ENCODE measurements at places on chromosomes 6 and 20.

GRCh38 chr6:45990162-45990561 is 25.5 kb downstream of the CLIC5 start:
- no peak for DNase-seq

GRCh38 chr6:85470023-85470410 is 20.1 kb downstream of the NT5E start:
- DNase-seq: no peak

DNA sequence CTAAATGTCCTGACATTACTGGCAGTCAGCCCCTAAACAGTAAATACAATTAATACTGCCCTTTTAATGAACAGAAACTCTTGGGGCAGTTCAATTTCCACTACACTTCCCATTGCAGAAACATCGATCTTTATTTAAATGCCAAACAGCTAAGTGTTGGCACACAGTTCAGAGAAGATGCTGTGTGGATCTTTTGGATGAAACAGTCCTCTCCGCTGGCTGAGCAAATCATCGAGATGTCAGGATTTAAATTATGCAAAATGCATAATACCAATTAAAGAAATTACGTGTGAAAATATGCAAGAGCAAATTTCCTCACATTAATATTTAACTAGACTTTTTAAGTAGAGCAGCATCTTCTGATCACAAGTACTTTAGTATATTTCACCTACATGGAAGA is 132.6 kb downstream of the KIF16B start:
- DNase-seq: no peak

DNA sequence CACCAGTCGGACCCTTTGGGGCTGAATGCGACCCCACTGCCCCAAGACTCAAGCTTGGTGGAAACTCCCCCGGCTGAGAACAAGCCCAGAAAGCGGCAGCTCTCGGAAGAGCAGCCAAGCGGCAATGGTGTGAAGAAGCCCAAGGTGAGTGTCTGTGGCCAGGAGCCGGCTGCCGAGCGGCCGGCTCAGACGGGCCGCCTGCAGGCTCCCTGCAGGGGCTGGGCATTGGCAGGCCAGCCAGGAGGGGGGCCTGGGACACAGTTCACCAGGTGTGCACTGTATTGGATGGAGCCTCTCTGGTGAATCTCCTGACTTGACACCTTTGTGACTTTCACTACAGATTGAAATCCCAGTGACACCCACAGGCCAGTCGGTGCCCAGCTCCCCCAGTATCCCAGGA is 6.0 kb downstream of the PCIF1 start:
- DNase-seq: no peak

- no peak for DNase-seq
These were observed 240.3 kb downstream of the TPBG start for GRCh38 chr6:82603871-82604270.

GRCh38 chr6:157867155-157867559 is 44.1 kb downstream of the SNX9 start:
- no peak for DNase-seq

DNA sequence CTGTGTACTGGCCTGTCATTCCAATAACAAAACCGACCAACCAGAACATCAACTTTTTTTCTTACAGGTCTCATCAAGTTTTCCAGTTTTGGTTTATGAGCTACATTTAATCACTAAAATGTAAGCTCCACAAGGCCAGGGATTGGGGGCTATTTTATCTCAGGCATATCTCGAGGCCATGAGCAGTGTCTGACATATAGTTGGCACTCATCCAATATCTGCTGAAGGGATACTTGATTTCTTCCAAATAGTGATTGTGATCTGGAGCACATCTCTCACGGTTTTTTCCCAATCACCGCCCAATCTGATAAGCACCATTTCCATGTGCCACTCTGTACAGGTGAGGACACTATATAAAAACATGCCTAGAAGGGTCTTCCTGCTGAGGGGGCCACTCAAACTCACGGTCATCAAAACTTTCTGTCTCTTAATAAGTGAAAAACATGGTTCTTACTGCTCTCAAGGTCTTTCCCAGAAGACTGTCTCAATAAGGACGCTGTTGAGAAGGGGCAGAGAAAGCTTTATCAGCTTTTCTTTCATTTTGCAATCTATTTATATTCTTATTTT is 65.5 kb downstream of the MAN1A1 start:
- no peak for DNase-seq

- DNase-seq: no peak
These were observed 466.1 kb downstream of the CDKAL1 start for GRCh38 chr6:21000331-21000801.

- no peak for DNase-seq
These were observed 372.7 kb downstream of the MEI4 start for GRCh38 chr6:78025502-78025901.

DNA sequence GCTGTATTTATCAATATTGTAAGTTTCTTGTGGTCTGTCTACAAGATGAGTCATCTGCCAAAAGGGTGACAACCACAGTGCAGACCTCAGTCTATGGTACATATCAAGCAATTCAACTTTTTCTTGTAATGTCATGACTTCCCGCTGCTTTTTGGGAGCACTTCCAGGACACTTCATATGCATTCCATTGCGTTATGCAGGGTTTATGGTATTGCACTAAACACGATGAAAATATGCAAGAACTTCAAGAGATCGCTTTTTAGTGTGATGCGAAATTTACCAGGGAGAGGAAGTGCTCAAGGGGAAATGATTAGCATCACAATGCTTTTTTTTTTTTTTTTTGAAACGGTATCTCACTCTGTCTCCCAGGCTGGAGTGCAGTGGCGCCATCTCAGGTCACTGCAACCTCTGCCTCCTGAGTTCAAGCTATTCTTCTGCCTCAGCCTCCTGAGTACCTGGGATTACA is 166.5 kb downstream of the TFAP2A start:
- no peak for DNase-seq

DNA sequence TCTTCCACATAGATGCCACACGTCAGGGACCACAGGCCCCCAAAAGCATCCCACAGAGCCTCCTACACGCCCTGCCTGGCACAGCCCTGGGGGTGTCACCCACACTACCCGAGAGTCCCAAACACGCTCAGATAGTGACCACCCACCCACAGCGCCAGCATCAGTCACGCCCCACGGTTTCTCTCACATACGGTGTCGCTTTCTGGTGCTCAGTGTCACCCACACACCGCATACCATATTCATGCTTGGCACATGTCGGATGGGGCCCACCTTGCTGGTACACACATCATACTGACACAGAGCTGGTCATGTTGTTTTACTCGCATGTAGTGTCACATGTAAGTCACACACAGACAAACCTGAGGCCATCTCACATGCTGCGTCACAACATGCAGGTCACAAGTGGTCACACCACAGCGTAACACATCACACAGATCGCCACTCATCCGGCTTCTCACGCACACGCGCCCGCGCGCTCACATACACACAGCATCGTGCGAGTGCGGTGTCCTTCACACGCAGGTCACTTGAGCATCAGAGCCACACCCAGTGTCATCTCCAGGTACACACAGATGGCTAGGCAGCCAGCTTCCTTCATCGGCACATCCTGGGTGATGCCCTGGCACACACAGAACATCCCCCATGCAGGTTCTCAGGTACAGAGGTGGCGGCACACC is 3.4 kb downstream of the TEAD3 start:
- no peak for DNase-seq

- DNase-seq: peak; percentile 68
These were observed 45.4 kb downstream of the SSR1 start for GRCh38 chr6:7267466-7268091.

DNA sequence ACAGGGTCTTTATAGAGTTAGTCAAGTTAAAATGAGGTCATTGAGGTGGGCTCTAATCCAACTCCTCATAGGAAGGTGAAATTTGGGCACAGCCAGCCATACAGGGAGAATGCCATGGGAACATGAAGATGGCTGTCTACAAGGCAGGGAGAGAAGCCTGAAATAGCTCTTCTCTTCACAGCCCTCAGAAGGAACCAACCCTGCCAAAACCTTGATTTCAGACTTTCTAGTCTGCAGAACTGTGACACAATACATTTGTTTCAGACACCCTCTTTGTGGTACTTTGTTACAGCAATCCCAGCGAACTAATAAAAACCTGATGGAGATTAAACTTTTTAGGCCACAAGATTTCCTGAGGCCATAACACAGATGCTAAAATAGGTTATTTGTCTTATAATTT is 43.1 kb upstream of the HECA start:
- DNase-seq: no peak

- peak; percentile 77 for DNase-seq
These were observed 3.1 kb upstream of the ATXN1 start for GRCh38 chr6:16764188-16764950.

- no peak for DNase-seq
These were observed 22.8 kb downstream of the DCBLD1 start for GRCh38 chr6:117505311-117505710.

DNA sequence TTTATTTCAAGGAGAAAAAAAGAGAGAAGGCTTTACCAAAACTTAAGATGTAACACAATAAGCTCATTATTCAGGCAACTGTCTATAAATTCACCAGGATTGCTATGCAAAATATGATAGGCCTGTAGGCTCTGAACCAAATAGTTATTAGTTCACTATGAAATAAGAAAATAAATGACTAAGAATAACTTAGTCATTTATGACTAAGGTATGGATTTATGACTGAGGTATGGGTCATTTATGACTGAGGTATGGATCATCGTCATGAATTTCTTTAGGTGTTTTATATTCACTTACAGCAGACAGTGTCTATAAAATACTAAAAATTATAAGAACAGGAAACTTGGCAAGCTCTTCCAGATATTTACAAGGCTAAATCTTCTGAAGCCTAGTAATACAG is 52.1 kb upstream of the SNX9 start:
- DNase-seq: no peak

GRCh38 chr6:75526502-75527127 is 33.0 kb upstream of the FILIP1 start:
- DNase-seq: peak; percentile 89

- DNase-seq: no peak
These were observed 79.8 kb downstream of the TRMT6 start for GRCh38 chr20:5870568-5870981.

GRCh38 chr6:78483553-78484197 is 383.7 kb upstream of the IRAK1BP1 start:
- no peak for DNase-seq

- DNase-seq: peak; percentile 35
These were observed 5.2 kb downstream of the SIRPA start for GRCh38 chr20:1900321-1900801.

Data from stomach (tissue), 19 donors.